Activated CD4-positive, alpha-beta T cell treated with anti-CD3 and anti-CD28 coated beads, Interleukin-2, amount 10 ng/mL, durations not matched to agents 7 days and 5 days (primary cell): ENCODE measurements at places on chromosomes 1 and 21.

- no peak for DNase-seq
- no peak overlapping the region for H3K4me3 ChIP-seq
- H3K4me1 ChIP-seq = no peaks in the 10 kb centered on the region
- no peaks in the 10 kb centered on the region for H3K27me3 ChIP-seq
These were observed 738.7 kb downstream of the LTN1 start for GRCh38 chr21:28253961-28254360.

- no peaks in the 10 kb centered on the region for H3K4me1 ChIP-seq
- H3K27ac ChIP-seq = no peak overlapping the region
- peaks cover 20% of the 10 kb centered on the region for H3K27me3 ChIP-seq
These were observed 4.3 kb downstream of the GPR37L1 start for GRCh38 chr1:202127061-202127460.

GRCh38 chr1:242651817-242652216 is 127.3 kb upstream of the PLD5 start:
- DNase-seq = peak; percentile 6
- H3K4me1 ChIP-seq = no peaks in the 10 kb centered on the region
- H3K4me3 ChIP-seq = no peak overlapping the region
- no peak overlapping the region for H3K27ac ChIP-seq

GRCh38 chr1:184212649-184213314 is 161.3 kb downstream of the TSEN15 start:
- H3K27me3 ChIP-seq = peaks cover 5% of the 10 kb centered on the region
- no peaks in the 10 kb centered on the region for H3K36me3 ChIP-seq
- no peak for DNase-seq
- no peaks in the 10 kb centered on the region for H3K4me1 ChIP-seq
- no peak overlapping the region for H3K27ac ChIP-seq
- no peak overlapping the region for H3K4me3 ChIP-seq

DNA sequence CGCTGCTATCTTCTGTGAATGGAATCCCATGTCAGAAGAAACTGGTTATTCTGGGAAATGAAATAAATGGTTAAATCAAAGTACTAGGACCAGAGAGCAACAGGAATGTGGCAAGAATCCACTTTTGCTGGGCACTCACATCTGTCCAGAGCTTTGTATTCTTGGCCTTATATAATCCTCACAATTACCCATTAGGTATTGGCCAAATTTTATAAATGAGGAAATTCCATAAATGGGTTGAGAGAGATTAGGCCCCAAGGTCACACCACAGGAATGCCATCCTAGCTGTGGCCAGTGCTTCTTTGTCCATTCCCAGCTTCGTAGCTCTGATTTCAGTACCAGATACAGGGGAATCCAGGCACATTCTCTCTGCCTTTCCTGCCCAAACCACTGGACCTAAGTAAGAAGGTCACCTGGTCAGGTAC is 76.1 kb upstream of the HOOK1 start:
- no peak for DNase-seq
- H3K4me1 ChIP-seq = peaks cover 3% of the 10 kb centered on the region
- H3K27ac ChIP-seq = no peak overlapping the region
- H3K4me3 ChIP-seq = no peak overlapping the region
- no peaks in the 10 kb centered on the region for H3K27me3 ChIP-seq

DNA sequence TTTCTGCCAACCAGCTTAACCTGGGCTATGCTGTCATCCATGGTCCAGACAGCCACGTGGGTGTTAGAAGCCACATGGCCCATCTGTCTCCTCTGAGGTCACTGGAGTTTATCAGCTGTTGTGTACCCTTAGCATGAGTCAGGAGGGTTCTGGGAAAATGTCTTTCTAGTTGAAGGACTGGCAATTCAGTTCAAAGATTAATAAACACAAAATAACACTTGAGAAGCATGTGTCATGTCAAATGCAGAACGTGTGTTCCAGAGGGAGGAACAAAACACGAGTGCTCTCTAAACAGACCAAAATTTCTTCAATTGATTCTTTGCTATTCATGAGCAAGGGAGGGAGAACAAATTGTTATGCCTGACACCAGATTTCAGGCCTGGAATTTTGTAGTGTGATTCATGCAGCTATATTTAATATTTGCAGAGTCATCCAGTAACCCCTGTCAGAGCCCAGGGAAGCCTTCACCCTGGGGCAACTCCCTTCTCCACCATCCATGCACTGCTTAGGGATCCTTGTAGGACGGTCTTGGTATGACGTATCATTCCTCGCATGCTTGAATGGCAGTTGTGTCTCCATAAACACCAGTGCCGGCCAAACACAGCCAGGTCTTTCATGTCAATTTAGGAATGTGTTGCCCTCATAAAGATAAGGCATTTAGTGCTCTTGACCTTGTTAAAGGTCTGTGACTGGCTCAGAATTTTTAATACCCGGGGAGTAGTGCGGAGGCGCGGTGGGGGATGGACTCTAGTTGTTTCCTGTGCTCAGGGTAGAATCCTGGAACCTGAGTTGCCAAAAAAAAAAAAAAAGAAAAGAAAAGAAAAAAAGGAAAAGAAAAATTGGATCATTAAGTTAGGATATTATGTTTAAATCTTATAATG is 27.7 kb upstream of the DYRK1A start:
- H3K36me3 ChIP-seq = no peaks in the 10 kb centered on the region
- H3K4me3 ChIP-seq = no peak overlapping the region
- H3K27me3 ChIP-seq = no peaks in the 10 kb centered on the region
- no peak for DNase-seq
- no peaks in the 10 kb centered on the region for H3K4me1 ChIP-seq

DNA sequence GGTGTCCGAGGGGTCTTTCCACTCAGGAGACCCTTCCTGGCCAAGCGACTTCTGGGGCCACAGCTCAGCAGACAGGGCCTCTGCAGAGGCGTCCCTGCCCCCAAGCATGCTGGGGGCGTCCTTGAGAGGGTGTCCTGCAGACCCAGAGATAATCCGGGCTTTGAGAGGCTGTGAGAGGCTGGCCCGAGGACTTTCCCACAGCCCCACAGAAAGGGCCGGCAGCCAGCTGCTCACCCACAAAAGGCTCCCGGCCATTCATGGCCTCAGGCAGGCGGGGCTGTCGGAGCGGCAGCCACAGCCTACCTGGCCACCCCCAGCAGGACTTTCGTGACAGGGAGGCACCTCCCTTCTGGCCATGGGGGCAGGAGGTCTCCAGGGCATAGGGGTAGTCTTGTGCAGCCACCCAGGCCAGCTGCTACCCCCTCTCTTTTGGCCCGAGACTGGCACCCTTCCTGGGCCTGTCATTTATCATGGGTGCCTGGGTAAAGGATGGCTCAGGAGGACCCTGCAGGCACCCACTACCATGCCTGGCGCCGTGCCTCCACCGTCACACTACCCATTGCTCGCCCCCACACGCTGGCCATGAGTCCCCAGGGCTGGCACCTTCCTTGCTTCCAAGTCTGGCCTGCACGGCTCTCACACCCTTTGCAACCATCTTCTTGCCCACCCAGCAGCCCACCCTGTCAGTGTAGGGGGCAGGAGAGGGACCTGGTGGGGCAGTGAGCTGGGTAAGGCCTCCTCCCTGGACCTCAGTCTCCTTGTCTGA is 11.1 kb upstream of the TNFRSF14 start:
- H3K27ac ChIP-seq = peak overlapping the region; percentile 31
- no peaks in the 10 kb centered on the region for H3K36me3 ChIP-seq
- peaks cover 3% of the 10 kb centered on the region for H3K27me3 ChIP-seq
- H3K4me3 ChIP-seq = no peak overlapping the region
- peaks cover 32% of the 10 kb centered on the region for H3K4me1 ChIP-seq
- DNase-seq = no peak
